A673 (cell line): ENCODE measurements at places on chromosomes 6 and 20. TPM values are rescaled to one million over a fixed set of nuclear protein-coding genes. Genes with fewer than 3 reads are reported as not detected.

- H3K27ac ChIP-seq, result no peak overlapping the region
- H3K4me3 ChIP-seq, result no peak overlapping the region
- peaks cover 18% of the 10 kb centered on the region for H3K4me1 ChIP-seq
- no peak for DNase-seq
- no peaks in the 10 kb centered on the region for H3K27me3 ChIP-seq
- H3K36me3 ChIP-seq, result no peaks in the 10 kb centered on the region
These were observed 300.9 kb downstream of the SLC35F1 start for GRCh38 chr6:118207947-118208346.

- no peak overlapping the region for H3K4me3 ChIP-seq
- no peak for DNase-seq
- no peak overlapping the region for H3K27ac ChIP-seq
- H3K4me1 ChIP-seq, result no peaks in the 10 kb centered on the region
These were observed 9.3 kb upstream of the PRR18 start for GRCh38 chr6:166317261-166318212.

Gene CNR1
- total RNA-seq, result not detected in 2 replicates

- H3K4me3 ChIP-seq, result no peak overlapping the region
- DNase-seq, result no peak
- no peaks in the 10 kb centered on the region for H3K4me1 ChIP-seq
- no peaks in the 10 kb centered on the region for H3K27me3 ChIP-seq
- no peak overlapping the region for H3K27ac ChIP-seq
These were observed 33.6 kb downstream of the COMMD7 start for GRCh38 chr20:32709632-32710121.

Gene PKIB
- 10.4 and 11.5 TPM in 2 replicates for total RNA-seq

- H3K4me3 ChIP-seq, result peak overlapping the region; percentile 51
- H3K27ac ChIP-seq, result no peak overlapping the region
- DNase-seq, result peak; percentile 47
- H3K4me1 ChIP-seq, result peaks cover 5% of the 10 kb centered on the region
- H3K27me3 ChIP-seq, result peaks cover 6% of the 10 kb centered on the region
These were observed 109.3 kb downstream of the GPX5 start for GRCh38 chr6:28634761-28635546.

Gene NKX2-2
- 78.8 and 85.1 TPM in 2 replicates for total RNA-seq

Gene TMEM74B
- total RNA-seq, result 0.31 TPM in 1 of 2 replicates, not detected in the other

Gene PBOV1
- not detected in 2 replicates for total RNA-seq

Gene KCNK5
- total RNA-seq, result 0.09 TPM in 1 of 2 replicates, not detected in the other

DNA sequence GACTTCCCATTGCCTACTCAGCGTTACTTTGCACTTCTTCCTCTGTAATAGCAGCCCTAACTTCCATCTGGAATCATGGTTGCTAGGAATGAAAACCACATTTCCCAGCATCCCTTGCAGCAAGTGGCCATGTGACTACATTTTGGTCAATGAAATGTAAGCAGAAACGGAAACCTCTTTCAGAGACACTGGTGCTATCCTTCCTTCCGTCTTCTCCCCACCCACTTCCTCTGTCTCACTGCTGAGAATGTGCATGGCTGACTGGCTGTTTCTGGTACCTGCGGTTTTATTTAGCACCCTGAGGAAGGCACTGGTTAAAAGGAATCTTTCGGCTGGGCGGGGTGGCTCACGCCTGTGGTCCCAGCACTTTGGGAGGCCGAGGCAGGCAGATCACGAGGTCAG, 107.4 kb downstream of the SCML4 start:
- no peaks in the 10 kb centered on the region for H3K27me3 ChIP-seq
- H3K4me3 ChIP-seq, result no peak overlapping the region
- peaks cover 8% of the 10 kb centered on the region for H3K4me1 ChIP-seq
- peak; percentile 78 for DNase-seq
- no peak overlapping the region for H3K27ac ChIP-seq
- no peaks in the 10 kb centered on the region for H3K36me3 ChIP-seq

GRCh38 chr6:112281821-112282615, 27.7 kb upstream of the LAMA4 start:
- no peak overlapping the region for H3K4me3 ChIP-seq
- peaks cover 3% of the 10 kb centered on the region for H3K4me1 ChIP-seq
- DNase-seq, result peak; percentile 67
- H3K27ac ChIP-seq, result no peak overlapping the region

Gene IL17A
- not detected in 2 replicates for total RNA-seq

DNA sequence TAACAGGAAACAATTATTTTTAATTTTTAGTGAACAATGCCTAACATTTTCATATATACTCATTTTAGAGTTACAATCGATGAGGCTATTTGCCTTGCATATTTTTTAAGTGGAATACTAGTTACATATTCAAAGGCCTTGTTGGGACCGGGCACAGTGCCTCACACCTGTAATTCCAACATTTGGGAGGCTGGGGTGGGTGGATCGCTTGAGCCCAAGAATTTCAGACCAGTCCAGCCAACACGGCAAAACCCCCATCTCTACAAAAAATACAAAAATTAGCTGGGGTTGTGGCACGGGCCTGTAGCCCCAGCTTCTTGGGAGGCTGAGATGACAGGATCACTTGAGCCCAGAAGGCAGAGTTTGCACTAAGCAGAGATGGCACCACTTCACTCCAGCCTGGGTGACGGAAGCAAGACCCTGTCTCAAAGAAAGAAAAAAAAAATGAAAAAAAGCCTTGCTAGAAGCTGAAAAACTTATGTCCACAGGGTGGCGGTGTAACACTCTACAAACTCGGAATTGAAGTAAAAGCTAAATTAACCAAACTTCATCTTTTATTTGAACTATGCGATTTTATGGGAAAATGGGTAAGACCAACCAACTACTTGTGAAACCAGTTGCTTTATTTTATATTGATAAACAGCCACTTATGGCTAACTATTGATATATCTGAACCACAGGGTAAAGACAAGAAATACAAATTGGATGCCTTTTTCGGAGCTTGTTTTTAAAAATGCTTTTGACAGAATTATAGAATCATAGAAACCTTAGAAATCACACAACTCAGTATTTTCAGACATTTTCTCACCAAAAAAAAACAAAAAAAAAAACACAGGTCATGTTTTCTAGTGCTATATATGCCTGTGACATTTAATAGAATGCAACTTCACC, 24.1 kb upstream of the ROS1 start:
- H3K36me3 ChIP-seq, result no peaks in the 10 kb centered on the region
- H3K27me3 ChIP-seq, result peaks cover 42% of the 10 kb centered on the region
- DNase-seq, result peak; percentile 78
- H3K4me3 ChIP-seq, result no peak overlapping the region
- H3K27ac ChIP-seq, result no peak overlapping the region

- no peaks in the 10 kb centered on the region for H3K36me3 ChIP-seq
- no peak for DNase-seq
- no peak overlapping the region for H3K4me3 ChIP-seq
- no peaks in the 10 kb centered on the region for H3K27me3 ChIP-seq
These were observed 170.7 kb downstream of the EPHA7 start for GRCh38 chr6:93248631-93249030.

DNA sequence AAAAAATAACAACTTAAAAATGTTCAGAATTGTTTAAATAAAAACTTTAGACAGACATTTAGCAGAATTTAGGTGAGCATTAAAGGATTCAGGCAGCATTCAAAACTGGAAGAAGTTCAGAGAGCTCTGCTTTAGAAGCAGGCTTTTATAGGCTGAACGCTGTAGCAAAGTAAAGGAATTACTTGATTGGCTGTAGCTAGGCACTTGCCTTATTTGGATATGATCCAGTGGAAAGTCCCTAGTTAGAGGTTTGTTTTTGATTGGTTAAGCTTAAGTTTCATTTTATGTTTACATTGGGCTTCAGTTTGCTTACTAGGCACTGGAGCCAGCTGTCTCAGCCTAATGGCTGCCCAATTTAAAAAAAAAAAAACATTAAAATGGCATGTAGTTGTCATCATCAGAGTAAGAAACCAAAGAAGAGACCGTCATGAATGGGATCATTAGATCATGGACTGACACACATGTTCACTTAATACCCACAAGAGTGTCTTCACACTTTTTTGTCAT, 65.1 kb downstream of the CBFA2T2 start:
- H3K36me3 ChIP-seq, result no peaks in the 10 kb centered on the region
- DNase-seq, result peak; percentile 86
- no peak overlapping the region for H3K4me3 ChIP-seq
- H3K27me3 ChIP-seq, result no peaks in the 10 kb centered on the region
- peaks cover 26% of the 10 kb centered on the region for H3K4me1 ChIP-seq

Gene WFDC12
- not detected in 2 replicates for total RNA-seq

Gene GPR6
- total RNA-seq, result not detected in 2 replicates

DNA sequence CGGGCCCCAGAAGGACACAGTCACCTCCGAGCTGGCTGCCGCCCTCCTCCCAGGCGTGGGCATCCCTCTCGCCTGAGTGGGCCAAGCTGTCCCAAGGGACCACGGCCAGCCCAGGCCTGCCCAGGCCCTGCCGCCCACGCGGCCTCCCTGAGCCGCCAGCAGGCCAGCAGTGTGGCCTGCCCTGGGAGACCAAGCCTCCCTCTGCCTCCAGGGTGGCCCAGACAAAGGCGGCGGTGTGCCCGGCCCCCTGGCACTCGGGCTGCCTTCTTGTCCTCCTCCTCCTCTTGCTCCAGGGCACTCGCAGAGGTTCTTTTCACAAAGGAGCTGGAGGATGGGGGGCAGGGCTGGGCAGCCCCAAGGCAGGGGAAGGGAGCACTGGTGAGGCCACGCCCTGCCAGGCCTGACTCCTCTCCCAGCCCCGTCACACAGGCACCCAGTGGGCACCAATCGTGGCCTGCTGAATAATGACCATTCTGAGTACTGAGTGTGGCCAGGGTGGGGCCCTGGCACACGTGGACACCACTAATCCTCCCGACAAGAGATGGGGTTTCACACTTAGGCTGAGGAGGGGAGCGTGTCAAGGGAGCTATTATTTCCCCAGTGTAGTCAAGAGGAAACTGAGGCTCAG, 25.3 kb downstream of the NOL4L start:
- no peak overlapping the region for H3K4me3 ChIP-seq
- no peaks in the 10 kb centered on the region for H3K4me1 ChIP-seq
- no peaks in the 10 kb centered on the region for H3K36me3 ChIP-seq
- H3K27me3 ChIP-seq, result no peaks in the 10 kb centered on the region
- no peak for DNase-seq

DNA sequence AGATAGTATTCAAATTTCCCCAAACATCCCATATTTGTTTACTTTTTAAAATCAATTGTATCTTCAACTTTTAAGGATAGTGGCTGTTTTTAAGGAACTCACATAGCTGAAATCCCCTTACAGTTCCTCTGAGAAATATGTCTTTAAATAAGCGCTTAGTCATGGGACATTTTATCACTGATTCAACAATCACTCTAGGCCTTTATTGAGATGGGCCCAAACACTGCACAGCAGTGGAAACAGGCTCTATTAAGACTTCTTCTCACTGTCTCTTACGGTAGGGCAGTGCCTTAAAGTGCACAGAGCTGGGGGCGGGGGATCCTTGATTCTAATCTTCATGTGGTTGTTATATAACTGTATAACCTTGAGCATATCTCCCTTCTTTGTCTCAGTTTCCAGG, 59.8 kb upstream of the RREB1 start:
- peak overlapping the region; percentile 62 for H3K27ac ChIP-seq
- H3K4me1 ChIP-seq, result peaks cover 43% of the 10 kb centered on the region
- H3K36me3 ChIP-seq, result no peaks in the 10 kb centered on the region
- peak; percentile 53 for DNase-seq

GRCh38 chr6:139732451-139732850, 358.0 kb upstream of the CITED2 start:
- no peak for DNase-seq
- no peaks in the 10 kb centered on the region for H3K27me3 ChIP-seq
- no peaks in the 10 kb centered on the region for H3K36me3 ChIP-seq
- no peak overlapping the region for H3K27ac ChIP-seq
- H3K4me3 ChIP-seq, result no peak overlapping the region

- H3K27ac ChIP-seq, result no peak overlapping the region
- DNase-seq, result no peak
- H3K4me3 ChIP-seq, result no peak overlapping the region
- no peaks in the 10 kb centered on the region for H3K36me3 ChIP-seq
These were observed 1285.8 kb upstream of the CITED2 start for GRCh38 chr6:140660295-140660694.

Gene HLA-G
- total RNA-seq, result not detected in 2 replicates

Gene OXT
- not detected in 2 replicates for total RNA-seq

Gene TSHZ2
- total RNA-seq, result 4.1 and 7.3 TPM in 2 replicates

DNA sequence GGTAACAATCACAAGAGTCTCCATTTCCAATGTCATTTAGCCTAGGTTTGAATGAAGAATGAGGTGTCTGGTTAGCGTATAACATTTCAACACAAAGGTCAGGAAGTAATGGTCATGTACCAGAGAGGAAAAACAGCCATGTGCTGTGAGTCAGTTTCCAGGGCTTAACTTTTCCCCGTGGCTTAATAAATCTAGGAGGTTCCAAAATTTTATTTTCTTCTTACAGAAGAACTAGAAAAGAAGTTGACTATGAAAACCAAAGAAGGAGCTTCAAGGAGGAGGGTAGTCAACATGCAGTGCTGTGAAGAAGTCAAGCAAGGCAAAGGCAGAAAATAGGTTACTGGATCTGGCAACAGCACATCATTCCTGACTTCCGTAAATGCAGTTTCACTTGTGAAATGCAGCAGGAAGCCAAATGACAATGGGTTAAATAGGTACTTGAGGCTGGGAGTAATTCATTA, 8.4 kb upstream of the GABRR2 start:
- H3K27ac ChIP-seq, result no peak overlapping the region
- H3K27me3 ChIP-seq, result no peaks in the 10 kb centered on the region
- DNase-seq, result no peak
- H3K4me1 ChIP-seq, result no peaks in the 10 kb centered on the region
- H3K4me3 ChIP-seq, result no peak overlapping the region

GRCh38 chr6:15429141-15430110, 183.6 kb downstream of the JARID2 start:
- no peaks in the 10 kb centered on the region for H3K27me3 ChIP-seq
- H3K36me3 ChIP-seq, result no peaks in the 10 kb centered on the region
- no peak overlapping the region for H3K4me3 ChIP-seq
- H3K4me1 ChIP-seq, result peaks cover 75% of the 10 kb centered on the region

DNA sequence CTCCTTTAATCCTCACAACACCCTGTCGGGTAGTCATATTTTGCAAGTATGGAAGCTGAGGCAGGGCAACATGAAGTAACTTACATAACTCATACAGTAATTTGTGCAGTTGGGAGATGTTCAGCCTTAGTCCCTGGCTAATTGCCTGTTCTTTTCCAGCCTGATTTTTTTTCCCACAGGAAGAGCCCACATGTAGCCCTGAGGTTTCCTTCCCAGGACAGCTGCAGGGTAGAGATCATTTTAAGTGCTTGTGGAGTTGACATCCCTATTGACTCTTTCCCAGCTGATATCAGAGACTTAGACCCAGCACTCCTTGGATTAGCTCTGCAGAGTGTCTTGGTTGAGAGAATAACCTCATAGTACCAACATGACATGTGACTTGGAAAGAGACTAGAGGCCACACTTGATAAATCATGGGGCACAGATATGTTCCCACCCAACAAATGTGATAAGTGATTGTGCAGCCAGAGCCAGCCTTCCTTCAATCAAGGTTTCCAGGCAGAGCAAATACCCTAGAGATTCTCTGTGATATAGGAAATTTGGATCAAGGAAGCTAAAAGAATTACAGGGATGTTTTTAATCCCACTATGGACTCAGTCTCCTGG, 5.0 kb upstream of the BTN2A1 start:
- no peaks in the 10 kb centered on the region for H3K4me1 ChIP-seq
- H3K4me3 ChIP-seq, result no peak overlapping the region
- H3K27me3 ChIP-seq, result no peaks in the 10 kb centered on the region
- H3K27ac ChIP-seq, result no peak overlapping the region

Gene MED20
- total RNA-seq, result 31.8 and 39.0 TPM in 2 replicates

Gene GMPR
- total RNA-seq, result 0.32 and 0.76 TPM in 2 replicates
